ENCODE measurements at places on chromosomes 1 and 21. TPM values are rescaled to one million over a fixed set of nuclear protein-coding genes. Genes with fewer than 3 reads are reported as not detected.
A peak's percentile ranks its signal among the peaks of the same experiment; 100 is the strongest.

GRCh38 chr1:200075938-200076546 lies 48.5 kb downstream of the NR5A2 start:
- peak overlapping the region; percentile 64 for H3K27ac ChIP-seq
- peak; percentile 83 for DNase-seq
- H3K4me1 ChIP-seq: peaks cover 87% of the 10 kb centered on the region
- H3K27me3 ChIP-seq: no peaks in the 10 kb centered on the region

- no peak for DNase-seq
- H3K4me3 ChIP-seq: no peak overlapping the region
- H3K27ac ChIP-seq: no peak overlapping the region
- H3K27me3 ChIP-seq: no peaks in the 10 kb centered on the region
- no peaks in the 10 kb centered on the region for H3K36me3 ChIP-seq
Observed at GRCh38 chr1:108114033-108114599, 86.0 kb downstream of the SLC25A24 start.

GRCh38 chr21:37445228-37445627 lies 78.7 kb downstream of the DYRK1A start:
- H3K4me3 ChIP-seq: no peak overlapping the region
- H3K27me3 ChIP-seq: no peaks in the 10 kb centered on the region
- H3K36me3 ChIP-seq: no peaks in the 10 kb centered on the region
- H3K27ac ChIP-seq: no peak overlapping the region
- peaks cover 39% of the 10 kb centered on the region for H3K4me1 ChIP-seq
- no peak for DNase-seq

GRCh38 chr1:27539901-27540861 lies 50.2 kb upstream of the WASF2 start:
- no peaks in the 10 kb centered on the region for H3K36me3 ChIP-seq
- H3K4me1 ChIP-seq: peaks cover 25% of the 10 kb centered on the region
- DNase-seq: no peak

DNA sequence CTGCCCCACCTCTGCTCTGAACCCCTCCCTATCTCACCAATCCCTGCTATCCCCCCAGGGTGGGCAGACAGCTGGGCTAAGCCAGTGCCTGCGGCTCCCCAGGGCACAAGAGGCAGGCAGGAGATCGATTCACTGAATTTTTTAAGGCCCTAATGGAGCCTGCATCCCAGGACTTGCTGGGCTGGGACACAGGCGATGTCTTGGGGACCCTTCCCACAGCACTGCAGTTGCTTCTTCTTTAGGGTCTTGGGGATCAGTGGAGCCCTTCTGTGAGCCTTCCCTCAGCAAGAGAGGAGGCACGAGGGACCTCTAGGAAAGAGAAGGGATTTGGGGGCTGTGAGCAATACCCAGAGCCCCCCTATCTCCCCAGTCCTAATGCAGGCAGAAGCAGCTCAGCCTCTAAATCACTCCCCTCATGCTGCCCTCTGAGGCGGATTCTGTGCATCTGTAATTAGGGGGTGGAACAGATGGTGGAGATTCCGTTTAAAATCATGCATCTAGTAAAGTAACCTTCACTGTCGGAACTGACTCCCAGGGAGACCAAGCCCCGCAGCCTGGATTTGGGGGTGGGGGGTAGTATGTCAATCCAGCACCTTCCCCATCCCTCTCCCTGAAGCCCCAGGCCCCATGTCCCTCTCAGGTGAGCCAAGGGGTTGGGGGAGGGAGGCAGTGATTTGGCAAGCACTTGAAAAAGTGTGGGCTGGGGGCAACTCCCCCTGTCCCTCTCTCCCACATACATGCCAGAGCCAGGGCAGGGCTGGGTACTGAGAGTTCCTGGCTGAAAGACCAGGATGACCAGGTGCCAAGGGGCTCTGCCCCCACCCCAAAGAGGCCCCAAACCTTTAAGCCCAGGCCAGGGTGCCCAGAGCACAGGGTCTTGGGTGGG lies 10.0 kb downstream of the AHDC1 start:
- H3K27ac ChIP-seq: no peak overlapping the region
- H3K27me3 ChIP-seq: no peaks in the 10 kb centered on the region
- no peak for DNase-seq
- no peak overlapping the region for H3K4me3 ChIP-seq

- no peaks in the 10 kb centered on the region for H3K36me3 ChIP-seq
- peaks cover 8% of the 10 kb centered on the region for H3K4me1 ChIP-seq
- no peaks in the 10 kb centered on the region for H3K27me3 ChIP-seq
- no peak overlapping the region for H3K27ac ChIP-seq
- no peak overlapping the region for H3K4me3 ChIP-seq
- DNase-seq: peak; percentile 51
Observed at GRCh38 chr21:33058527-33058926, 11.4 kb upstream of the OLIG1 start.

DNA sequence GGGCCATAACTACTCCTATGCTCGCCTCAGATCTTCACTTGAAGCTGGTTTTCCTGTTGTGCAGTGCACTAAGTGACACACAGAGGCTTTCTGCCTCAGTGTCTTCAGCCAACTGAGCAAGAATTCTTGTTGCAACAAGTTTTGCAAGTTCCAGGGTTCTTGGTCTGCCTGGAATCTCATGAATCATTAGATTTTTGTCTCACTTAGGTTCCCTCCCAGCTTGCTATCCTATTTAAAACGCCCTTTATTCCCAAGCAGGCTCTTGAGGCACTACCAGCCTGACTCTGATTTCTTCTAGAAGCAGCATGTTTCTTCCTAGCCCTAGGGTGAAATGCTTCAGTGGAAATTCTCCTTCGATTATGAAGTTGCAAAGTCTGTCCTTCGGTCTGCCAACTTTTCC lies 158.8 kb downstream of the C1orf21 start:
- no peak for DNase-seq
- H3K27me3 ChIP-seq: no peaks in the 10 kb centered on the region
- no peak overlapping the region for H3K4me3 ChIP-seq
- H3K4me1 ChIP-seq: no peaks in the 10 kb centered on the region
- no peaks in the 10 kb centered on the region for H3K36me3 ChIP-seq

- H3K27me3 ChIP-seq: no peaks in the 10 kb centered on the region
- H3K4me3 ChIP-seq: peak overlapping the region; percentile 88
- no peak for DNase-seq
- peak overlapping the region; percentile 57 for H3K27ac ChIP-seq
- H3K4me1 ChIP-seq: peaks cover 46% of the 10 kb centered on the region
- no peaks in the 10 kb centered on the region for H3K36me3 ChIP-seq
Observed at GRCh38 chr1:42680921-42681683, 1.1 kb upstream of the YBX1 start.

DNA sequence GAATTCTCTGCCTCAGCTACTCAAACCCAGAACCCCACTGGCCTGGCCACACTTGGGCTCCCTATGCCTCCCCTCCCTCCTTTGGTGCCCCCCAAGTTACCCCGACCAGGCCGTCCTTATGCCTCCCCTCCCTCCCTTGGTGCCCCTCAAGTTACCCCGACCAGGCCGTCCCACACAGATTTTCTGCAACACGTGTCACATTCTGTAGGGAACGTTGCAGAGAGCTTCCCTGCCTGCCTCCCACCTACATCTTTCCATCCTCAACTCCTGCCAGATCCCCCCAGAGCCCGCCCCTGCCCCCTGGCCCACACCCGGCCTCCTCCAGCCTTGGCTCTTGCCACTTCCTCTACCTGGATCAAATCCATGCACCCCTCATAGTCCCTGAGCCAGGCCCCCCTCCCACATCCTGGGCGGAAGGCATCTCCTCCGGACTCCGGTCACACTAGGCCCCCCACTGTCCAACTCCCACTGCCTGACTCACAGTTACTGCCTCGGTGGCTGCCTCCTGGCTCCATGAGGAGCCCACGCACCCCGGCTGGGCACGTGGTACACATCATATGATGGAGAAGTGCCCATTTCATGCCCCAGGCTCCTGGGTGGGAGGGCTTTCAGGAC lies 41.2 kb downstream of the KCNAB2 start:
- no peak overlapping the region for H3K4me3 ChIP-seq
- no peaks in the 10 kb centered on the region for H3K4me1 ChIP-seq
- no peak for DNase-seq
- H3K27me3 ChIP-seq: no peaks in the 10 kb centered on the region
- H3K36me3 ChIP-seq: no peaks in the 10 kb centered on the region
- no peak overlapping the region for H3K27ac ChIP-seq

GRCh38 chr1:17198476-17199258 lies 6.3 kb upstream of the PADI1 start:
- no peak overlapping the region for H3K27ac ChIP-seq
- DNase-seq: no peak
- H3K27me3 ChIP-seq: no peaks in the 10 kb centered on the region
- no peaks in the 10 kb centered on the region for H3K4me1 ChIP-seq
- H3K4me3 ChIP-seq: no peak overlapping the region

KIRREL1 gene
- total RNA-seq: 11.4 TPM

GJA5 gene
- total RNA-seq: 8.8 TPM

TEKT2 gene
- total RNA-seq: 1.3 TPM

C1orf141 gene
- not detected for total RNA-seq

Measured in body of pancreas (tissue), 4 donors.